Stimulated activated CD4-positive, alpha-beta T cell treated with anti-CD3 and anti-CD28 coated beads, Interleukin-2, amount 100 ng/mL, for 24 hours (primary cell): ENCODE measurements at places on chromosomes 4 and X.

GRCh38 chr4:75844151-75844662 lies 58.0 kb downstream of the PPEF2 start:
- no peak for DNase-seq

- no peak for DNase-seq
Measured at GRCh38 chrX:101359966-101360365, 11.4 kb upstream of the TIMM8A start.

DNA sequence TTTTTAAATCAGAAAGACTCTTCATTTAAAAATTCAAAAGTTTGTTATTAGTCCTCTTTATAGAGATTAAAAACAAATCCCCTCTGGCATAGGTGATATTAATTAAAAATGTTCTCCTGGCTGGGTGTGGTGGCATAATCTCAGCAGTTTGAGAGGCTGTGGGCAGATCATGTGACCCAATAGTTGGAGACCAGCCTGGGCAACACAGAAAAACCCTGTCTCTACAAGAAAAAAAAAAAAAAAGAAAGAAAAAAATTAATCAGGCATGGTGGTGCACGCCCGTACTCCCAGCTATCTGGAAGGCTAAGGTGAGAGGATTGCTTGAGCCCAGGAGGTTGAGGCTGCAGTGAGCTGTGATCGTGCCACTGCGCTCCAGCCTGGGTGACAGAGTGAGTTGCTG lies 38.9 kb downstream of the RASGEF1B start:
- no peak for DNase-seq

DNA sequence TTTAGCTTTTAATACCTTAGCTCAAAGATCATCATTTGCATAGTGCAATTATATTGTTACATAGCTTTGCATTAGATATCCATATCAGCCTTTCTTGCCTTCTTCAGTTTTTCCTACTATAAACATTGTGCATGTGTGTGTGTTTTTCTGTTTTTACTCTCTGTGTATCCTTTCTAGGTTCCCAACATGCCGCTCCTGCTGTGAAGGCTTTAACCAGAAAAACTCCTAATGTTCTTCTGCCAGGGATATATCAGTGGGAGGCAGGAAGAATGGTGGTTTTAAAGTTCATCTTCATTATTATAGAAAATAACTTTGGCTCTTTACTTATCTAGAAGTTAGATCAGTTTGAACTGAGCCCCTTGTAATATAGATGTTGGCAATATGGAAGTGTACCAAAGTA lies 61.2 kb downstream of the CPE start:
- no peak for DNase-seq

DNA sequence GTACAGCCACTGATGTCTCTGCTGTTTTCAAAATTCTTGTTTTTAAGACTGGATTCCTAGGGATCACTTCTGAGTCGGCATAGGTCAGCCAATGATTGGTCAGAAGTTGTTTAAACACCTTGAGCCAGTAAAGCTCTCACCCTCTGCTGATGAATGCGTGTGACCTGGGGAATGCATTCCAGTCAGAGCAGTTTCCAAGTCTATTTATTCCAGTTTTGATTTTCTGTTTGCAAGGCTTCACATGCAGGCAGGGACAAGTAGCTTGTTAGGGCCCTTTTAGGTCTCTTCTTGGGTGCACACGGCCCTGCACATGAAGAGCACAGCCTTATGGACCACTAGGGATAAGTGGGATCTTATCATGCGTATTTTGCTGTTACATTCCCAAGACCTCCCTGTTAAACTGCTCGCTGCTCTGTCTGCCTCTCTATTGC lies 47.0 kb downstream of the KLHL15 start:
- no peak for DNase-seq

GRCh38 chr4:168877511-168878491 lies 132.3 kb downstream of the CBR4 start:
- DNase-seq, result peak; percentile 44

DNA sequence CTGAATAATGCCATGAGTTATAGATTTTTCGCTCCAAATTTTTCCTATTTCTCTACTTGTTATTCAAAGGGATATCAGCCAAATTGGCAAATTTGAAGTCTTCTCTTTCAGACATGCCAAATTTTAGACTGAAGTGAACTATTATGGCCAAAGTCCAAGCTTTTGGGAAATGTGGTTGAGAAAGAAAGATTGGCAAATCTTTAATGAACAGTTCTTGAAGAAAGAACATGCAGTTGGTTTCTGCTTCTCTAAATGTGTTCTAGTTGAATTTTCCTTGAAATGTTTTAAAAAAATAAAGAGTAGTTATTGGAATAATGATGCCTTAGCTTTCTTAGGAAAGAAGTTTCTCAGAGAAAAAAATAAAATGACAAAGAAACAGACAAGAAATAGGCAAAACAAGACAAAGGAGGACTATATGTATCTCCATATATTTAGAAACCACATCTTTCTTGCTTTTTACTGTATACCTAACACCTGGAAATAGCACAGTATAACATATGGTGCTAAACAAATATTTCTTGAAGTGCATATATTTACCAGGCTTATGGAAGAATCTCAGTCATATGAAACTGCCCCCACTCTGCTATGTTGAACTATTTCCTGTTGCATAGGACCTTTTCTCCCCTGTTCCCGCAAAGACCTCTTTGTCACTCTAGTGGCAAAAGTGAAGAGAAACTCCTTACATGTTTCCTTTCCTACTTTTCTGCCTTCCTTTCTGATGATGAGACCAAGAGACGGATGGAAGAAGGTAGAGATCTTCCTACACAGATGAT lies 250.0 kb downstream of the ARHGAP24 start:
- no peak for DNase-seq

DNA sequence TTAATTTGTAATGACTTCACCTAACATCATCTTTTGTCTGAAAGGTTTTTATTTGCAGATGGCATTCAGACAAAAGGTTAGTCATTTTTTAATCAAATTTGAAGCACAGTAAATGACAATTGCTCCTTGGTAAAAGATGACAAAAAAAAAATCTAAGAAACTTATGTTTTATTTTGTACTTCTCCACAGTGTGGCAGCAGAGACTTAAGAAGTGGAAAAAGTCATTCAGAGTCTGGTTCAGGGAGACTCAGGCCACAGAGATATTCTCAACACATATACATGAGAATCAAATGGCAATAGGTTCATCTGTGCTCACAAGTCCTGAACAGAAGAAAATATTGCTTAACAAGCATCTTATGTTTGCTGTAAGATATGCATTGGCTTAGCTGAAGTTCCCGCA lies 436.2 kb downstream of the KCNIP4 start:
- DNase-seq, result no peak

- no peak for DNase-seq
Measured at GRCh38 chr4:3445829-3446545, 4.2 kb downstream of the HGFAC start.

DNA sequence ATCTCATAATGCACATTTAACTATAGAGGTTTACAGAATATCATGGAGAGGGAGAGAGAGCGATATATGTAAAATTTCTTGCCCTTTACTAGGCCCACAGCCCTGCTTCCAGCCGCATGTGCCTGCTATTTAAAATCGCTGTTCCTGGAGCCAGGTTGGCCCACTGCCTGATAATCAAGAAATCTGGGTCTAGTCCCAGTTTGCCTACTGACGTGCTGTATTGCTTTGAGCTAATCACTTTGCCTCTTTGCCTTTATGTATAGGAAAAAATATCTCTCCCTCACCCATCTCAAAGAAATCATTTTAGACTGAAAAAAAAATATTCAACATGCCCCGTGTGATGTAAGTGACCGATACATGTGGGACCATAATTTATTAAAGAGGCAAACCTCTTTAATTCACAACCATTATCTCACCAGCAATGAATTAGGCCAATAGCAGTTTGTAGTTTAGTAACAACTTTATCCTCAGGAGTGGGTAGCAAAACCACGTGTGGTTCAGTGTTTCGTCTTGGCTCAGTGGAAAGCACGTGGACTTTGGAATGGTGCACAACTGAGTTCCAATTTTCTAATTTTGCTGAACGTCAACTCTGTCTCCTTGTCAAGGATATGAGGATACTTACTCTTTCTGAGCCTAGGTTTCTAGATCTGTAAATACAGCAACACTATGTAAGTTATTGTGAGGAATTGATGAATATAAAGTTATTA lies 62.6 kb downstream of the GRXCR1 start:
- DNase-seq, result no peak

GRCh38 chr4:48127231-48127630 lies 6.8 kb downstream of the TXK start:
- DNase-seq, result no peak

DNA sequence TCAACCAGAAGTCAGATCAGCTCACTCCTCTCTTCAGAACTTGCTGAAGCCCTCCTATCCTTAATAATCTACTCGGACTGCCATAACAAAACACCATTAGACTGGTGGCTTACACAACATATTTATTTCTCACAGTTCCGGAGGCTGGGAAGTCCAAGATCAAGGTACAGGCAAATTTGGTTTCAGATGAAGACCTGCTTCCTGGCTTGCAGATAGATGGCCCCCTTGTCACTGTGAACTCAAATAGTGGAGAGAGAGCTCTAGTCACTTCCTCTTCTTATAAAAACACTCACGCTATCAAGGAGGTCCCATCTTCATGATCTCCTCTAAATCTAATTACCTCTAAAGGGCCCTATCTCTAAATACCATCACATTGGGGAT lies 125.1 kb downstream of the CAMK2D start:
- DNase-seq, result no peak

- peak; percentile 2 for DNase-seq
Measured at GRCh38 chr4:120718979-120719566, 203.5 kb downstream of the PRDM5 start.

DNA sequence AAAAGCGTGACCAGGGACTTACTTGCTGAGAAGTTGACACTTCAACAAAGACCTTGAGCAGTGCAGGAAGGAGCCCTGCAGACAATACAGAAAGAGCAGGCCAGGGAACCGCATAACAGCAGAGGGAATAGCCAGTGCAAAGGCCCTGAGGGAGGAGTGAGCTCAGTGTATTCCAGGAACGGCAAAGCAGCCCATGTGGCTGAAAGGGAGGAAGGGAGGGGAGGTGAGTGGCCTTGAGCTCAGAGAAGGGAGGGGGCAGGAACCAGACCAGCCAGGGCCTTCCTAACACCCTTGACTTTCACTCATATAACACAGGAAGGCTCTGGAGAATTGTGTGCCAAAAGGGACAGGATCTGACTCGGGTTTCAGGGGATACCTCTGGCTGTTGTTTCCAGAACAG lies 112.2 kb downstream of the BCOR start:
- no peak for DNase-seq
